ENCODE measurements at places on chromosomes 5 and 9.

GRCh38 chr5:89047571-89047970 lies 164.6 kb upstream of the MEF2C start:
- DNase-seq = no peak

DNA sequence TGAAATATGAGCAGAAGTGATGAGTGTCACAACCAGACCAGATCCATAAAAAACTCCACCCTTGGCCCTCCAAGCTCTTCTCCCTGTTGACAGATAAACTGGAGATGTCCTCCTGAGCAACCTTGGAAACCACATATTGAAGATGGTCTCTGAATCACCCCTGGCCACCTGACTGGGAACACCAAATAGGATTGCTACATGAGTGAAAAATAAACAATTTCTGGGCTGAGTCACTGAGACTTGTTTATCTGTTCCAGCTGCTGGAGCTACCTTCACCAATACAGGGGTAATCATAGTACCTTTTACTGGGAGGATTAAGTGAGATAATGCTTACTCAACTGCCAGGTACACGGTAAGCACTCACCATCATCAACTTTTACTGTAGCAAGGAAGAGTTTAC lies 53.3 kb downstream of the PCA3 start:
- DNase-seq = no peak

DNA sequence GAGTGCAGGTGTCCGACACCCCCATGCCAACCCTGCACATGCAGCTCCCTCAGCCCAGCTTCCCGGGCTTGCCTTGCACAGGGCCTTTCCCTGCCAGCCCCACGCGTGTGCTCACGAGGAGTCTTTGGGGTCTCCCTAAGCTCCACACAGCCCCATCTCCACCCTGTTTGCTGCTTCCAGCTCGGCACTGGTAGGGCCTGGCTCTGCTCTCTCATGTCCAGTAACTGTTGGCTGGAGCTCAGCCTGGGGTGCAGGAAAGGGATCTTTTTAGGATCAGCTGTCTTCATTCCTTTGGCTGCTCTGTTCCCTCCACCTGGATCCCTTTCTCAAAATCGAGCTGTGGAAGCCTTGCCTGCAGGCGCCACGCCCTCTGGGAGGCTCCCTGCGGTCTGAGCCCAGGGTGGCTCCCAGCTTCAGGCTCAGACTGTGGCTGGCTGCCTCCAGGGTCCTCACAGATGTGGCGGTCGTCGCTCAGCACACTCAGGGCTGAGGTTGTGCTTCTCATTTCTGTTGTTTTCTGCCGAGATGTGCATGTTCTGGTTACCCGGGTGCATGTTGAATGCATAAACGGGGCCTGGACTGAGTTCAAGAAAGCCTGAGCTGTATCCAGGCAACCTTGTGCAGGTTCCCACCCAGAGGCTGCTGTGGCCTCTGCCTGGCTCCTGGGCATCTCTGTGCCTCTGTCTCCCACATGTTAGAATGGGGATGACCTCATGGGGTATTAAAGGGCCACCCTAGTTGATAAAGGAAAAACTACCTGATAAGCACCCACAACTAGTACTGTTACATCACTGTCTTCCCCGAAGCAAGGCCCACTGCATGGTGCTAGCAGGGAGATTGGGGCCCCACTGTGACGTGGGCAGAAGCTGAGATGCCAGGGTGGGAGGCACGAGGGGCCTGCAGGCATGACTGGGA lies 4.3 kb downstream of the CACNA1B start:
- no peak for DNase-seq

GRCh38 chr9:14080959-14081542 lies 232.9 kb downstream of the NFIB start:
- no peak for DNase-seq

GRCh38 chr9:98242426-98242825 lies 13.0 kb downstream of the TBC1D2 start:
- DNase-seq = no peak

- no peak for DNase-seq
These were observed 1.3 kb upstream of the SH3PXD2B start for GRCh38 chr5:172455511-172456061.

GRCh38 chr9:5278486-5278885 lies 26.0 kb downstream of the RLN2 start:
- DNase-seq = no peak

DNA sequence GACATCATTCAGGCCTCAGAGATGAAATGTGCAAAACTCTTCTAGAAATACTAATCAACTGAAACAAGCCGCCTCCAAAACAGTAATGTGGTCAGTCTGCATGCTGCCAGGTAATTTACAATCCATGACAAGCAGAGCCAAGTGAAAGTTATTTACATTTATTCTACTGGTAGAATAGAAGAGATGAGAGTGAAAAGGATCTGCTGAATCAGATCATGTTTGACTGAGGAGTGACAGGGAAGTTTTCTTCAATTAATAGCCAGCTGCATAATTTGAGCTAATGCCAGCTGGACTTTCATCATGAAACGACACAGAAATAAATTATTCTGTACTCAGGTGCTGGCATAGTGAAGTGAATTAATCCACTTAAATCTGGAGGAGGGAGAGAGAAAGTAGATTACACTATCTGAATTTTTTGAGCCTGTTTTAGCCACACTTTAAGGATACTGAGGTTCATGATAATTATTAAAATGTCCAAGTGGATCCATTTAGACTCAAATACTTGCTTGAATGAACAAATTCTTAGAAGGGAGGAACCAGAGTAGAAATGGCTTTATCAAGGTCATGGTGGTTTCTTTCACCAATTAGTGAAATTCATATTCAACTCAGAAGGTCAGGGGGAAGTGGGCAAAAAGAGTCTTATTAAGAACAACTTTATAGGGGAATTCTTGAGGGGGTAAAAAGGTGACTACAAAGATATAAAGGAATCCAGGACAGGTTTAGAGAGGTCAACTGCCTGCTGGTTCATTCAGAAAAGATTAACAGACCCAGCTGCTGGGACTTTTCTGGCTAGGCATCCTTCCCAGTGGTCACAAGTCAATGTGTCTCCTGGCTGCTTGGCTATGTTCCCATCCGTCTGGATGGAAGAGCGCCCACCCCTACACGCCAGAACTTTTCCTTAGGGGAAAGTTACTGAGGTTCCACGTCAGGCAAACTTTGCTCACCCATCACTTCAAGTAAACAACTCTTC lies 350.4 kb downstream of the PDE4D start:
- no peak for DNase-seq

All from activated CD4-positive, alpha-beta T cell treated with anti-CD3 and anti-CD28 coated beads for 24 hours (primary cell).